ENCODE measurements at places on chromosomes 16 and 17.

DNA sequence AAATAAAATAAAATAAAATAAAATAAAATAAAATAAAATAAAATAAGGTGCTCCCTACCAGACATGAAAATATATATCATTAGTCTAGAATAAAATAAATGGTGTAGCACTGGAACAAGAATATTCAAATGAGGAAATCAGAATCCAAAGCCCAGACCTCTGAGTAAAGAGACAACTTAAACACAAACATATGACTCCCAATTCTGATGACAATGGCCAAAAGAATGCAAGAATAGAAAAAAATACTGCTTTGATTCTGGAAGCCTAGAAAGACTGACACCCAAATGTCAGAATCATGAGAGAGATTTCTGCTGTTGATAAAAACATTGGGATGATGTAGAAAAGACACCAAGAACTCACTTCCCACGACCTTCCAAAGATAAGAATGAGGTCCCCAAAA is 27.9 kb downstream of the MYOCD start:
- no peak for DNase-seq

DNA sequence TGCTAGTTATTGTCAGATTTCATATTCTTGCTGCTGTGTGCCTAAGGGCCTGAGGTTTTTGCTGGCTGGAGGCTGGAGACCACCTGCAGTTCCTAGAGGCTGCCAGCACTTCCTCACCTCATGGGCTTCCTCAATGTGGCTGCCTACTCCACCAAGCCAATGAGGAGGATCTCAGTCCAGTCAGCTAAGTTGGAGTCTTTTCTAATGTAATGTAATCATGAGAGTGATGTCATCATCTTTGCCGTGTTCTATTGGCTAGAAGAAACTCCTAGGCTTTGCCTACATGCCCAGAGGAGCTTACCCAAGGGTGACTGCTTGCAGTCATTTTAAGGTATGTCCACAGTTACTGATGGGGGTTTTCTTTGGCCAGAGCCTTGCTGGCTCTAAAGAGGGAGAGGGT is 53.0 kb downstream of the SOCS3 start:
- no peak for DNase-seq

DNA sequence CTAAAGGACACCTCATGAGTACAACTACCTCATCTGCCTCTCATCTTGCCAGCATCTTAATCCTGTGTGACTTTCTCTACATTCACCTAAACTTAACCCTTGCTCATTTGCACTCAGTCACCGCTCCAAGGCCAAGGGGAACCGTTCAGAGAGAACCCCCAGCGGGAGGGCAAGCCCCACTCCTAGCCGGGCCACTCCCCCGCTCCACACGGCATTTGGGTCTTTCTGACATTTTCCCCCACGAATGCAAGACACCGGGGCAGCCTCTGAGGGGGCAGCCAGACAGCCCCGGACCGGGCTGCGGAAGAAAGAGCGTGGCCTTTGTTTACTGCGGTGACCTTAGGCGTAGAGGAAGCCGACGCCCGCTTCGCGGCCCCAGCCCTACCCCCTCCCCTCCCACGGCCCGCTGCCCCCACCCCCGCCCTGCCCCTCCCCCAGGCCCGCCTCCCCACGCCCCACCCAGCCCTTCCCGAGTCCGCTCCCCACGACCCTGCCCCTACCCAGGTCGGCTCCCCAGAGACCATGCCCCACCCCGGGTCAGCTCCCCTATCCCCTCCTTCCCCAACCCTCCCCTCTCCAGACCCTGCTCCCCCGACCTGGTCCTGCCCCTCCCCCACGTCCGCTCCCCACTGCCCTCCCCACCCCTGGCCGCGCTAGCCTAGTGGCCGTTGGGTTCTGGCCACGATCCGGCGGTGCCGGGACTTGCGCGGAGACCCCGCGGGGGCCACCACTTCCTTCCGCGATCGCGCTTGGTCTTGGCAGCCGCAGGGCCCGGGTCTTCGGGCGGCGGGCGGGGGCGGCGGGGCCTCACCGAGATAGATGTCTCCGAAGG is 789 bp downstream of the CSNK1D start:
- DNase-seq = no peak

DNA sequence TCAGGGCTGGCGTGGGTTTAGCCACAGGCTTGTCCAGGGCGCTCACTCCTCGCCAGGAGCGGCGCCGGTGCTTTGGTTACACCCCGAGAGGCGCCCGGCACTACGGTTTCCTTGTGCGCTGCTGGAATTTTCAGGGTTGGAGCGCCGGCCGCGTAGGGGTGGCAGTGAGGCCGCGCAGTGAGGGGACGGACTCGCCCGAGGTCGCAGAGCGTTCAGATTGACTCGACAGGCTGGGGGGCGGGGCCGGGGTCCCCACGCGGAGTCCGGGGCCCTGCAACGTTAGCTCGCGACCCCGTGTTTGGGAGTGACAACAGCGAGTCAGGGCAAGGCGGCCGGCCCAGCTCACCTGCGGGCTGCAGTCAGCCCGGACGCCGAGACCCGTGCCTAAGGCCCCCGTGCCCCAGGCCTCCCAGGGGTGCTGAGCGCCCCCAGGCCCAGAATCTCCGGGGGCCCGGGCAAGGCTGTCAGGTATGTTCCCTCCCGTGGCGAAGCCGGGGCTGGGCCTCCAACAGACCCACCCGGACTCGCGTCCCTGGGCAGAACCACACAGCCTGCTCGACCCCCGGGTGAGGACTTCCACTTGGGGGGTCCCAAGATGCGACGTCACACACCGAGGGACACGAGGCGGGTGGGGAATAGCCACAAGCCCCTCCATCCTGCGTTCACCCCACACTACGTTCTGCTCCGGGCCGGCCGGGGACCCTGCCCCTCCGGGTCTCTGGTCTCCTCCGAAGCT is 1.3 kb upstream of the ACTG1 start:
- DNase-seq = no peak
